ENCODE measurements at places on chromosomes 11 and 22. TPM values are rescaled to one million over a fixed set of nuclear protein-coding genes. Genes with fewer than 3 reads are reported as not detected.

DNA sequence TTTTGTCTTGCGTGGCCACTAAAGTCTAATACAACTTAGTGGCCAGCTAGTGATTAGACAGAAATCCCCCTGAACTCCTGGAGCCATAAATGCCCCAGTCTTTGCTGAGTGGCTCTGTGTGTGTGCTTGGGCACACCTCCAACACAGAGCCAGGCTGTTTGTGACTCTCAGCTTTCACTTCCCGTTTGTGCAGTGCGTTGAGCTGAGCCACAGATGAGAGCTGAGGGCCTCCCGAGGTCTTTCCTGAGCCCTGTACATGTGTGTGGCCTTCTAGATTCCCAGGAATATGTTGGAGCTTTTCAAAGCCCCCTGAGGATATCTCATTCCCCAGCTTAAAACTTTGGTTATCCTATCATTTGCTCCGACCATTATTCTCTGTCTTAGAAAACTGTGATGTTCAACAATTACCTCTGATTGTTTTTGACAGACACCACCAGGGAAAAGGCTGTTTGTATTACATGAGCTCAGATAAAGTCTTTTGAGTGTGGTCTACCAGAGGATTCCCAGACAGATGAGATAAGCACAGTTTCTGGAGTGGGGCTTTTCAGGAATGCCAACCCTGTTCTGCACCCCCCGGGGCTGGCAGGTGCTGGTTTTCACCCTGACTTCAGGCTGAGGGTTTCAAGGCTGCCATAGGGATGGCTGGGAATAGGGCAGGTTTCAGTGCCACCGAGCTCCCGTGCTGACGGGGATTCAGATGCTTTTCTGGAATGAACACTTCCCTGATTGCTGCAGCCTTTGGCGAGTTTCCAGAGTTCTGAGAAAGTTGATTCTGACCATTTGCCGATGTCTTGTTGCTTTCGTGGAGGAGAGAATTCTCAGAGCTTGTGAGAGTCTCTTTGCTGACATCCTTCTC lies 23.8 kb downstream of the IGHMBP2 start:
- peaks cover 11% of the 10 kb centered on the region for H3K4me1 ChIP-seq
- no peak overlapping the region for H3K4me3 ChIP-seq
- H3K36me3 ChIP-seq, result peaks cover 88% of the 10 kb centered on the region
- H3K27ac ChIP-seq, result peak overlapping the region; percentile 35
- DNase-seq, result peak; percentile 69

DNA sequence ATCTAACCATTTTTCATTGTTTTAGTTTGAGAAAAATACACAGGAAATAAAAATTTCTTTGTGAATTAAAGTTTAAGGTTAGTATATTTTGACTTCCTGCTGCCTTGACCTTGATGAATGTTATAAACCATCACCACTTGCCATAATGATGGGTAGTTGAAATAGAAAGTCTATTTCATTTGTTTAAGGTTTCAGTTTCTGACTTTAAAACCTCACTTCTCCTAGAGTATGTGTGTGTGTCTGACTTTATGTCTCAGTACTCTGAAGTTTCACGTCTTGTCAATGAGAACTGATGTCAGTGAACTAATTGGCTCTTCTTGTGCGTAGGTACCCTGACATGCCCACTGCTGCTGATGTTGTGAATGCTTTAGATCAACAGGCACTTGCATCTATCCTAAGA lies 188.2 kb downstream of the METTL15 start:
- no peaks in the 10 kb centered on the region for H3K4me1 ChIP-seq
- H3K27me3 ChIP-seq, result no peaks in the 10 kb centered on the region
- no peak for DNase-seq
- H3K4me3 ChIP-seq, result no peak overlapping the region
- peaks cover 3% of the 10 kb centered on the region for H3K36me3 ChIP-seq

DNA sequence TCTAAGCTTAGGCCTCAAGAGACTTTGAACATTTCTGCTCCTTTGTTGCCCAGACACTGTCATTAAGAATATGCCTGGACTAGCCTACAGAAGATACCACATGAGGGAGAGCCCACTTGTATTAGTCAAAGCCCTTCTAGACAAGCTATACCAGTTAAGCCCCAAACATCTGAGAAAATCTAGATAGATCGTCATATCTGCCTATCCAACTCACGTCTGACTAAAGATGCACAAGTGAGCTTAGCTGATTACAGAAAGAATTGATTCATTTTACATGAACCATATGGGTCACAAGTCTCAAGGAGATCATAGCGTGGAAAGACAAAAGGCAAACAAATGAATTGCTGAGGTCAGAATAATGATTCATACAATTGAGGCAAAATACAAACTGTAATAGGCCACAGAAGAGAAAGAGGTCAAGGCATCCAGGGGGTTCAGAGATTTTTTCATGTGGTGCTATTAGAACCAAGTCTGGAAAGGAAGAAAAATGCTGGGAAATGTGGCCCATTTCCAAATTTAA lies 1155.5 kb upstream of the TENM4 start:
- H3K4me1 ChIP-seq, result no peaks in the 10 kb centered on the region
- DNase-seq, result no peak
- no peak overlapping the region for H3K27ac ChIP-seq
- no peak overlapping the region for H3K4me3 ChIP-seq

DNA sequence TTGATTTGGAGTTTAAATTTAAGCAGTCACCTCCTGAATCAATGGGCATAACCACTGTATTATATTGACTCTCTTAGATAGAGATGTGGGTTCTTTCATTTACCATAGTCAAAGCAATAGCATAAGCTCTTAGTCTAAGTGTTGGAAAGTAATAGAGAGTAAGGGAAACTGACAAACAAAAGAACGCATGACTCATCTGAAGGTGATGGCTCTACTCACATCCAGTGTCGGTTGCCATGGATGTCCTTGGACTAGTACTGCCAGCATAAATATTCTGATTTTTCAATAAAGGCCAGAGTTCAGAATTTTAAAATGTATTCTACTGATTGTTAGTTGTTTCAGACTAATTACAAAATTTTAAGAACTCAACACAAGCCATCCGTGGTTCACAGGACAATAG lies 444.9 kb upstream of the DDI1 start:
- no peaks in the 10 kb centered on the region for H3K27me3 ChIP-seq
- H3K4me1 ChIP-seq, result no peaks in the 10 kb centered on the region
- no peaks in the 10 kb centered on the region for H3K36me3 ChIP-seq
- H3K27ac ChIP-seq, result no peak overlapping the region
- no peak overlapping the region for H3K4me3 ChIP-seq

GRCh38 chr11:132840660-132841059 lies 691.6 kb downstream of the OPCML start:
- H3K36me3 ChIP-seq, result no peaks in the 10 kb centered on the region
- no peak overlapping the region for H3K27ac ChIP-seq
- no peak overlapping the region for H3K4me3 ChIP-seq
- no peak for DNase-seq

GRCh38 chr22:42021571-42021970 lies 23.0 kb downstream of the WBP2NL start:
- H3K4me3 ChIP-seq, result no peak overlapping the region
- no peaks in the 10 kb centered on the region for H3K27me3 ChIP-seq
- no peak overlapping the region for H3K27ac ChIP-seq
- DNase-seq, result no peak
- H3K4me1 ChIP-seq, result no peaks in the 10 kb centered on the region

DNA sequence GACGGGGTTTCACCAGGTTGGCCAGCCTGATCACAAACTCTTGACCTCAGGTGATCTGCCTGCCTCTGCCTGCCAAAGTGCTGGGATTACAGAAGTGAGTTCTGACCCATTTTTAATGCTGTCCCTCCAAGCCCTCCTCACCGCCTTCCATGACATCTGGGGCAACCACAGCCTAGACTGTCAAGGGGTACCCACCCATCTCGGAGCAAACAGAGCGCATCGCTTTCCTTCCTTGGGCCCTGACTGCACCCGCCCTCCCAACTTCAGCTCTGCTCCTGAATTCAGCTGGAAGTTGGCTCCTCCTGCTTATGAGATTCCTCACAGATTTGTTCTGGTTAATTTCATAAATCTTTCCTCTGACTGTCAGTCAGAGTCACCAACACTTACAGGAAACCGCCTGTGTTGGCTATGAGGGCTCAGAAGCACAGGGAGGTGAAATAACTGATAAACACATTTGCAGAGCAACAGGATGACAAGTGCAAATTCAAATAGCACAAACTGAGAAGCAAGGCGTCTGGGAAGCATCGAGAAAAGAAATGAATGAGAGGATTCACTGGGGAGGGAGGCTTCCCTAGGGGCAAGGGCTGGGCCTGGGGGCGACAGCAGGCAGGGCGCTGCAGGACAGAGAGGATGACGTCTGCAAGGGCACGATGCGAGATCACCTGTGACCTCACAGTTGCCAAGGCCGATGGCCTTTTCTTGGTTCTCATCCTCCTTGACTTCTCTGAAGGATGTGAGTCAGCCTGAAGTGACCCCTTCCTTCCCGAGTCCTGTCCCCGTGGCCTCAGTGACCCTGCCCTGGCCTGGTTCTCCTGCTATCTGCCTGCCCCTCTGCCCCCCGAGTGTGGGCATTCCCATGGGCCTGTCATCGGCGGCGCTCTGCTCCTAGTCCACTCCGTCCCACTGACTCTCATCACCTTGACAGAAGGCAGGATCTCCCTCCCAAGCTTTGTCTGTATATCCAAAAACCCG lies 6.1 kb downstream of the IFT27 start:
- H3K36me3 ChIP-seq, result peaks cover 42% of the 10 kb centered on the region
- H3K4me3 ChIP-seq, result no peak overlapping the region
- no peaks in the 10 kb centered on the region for H3K4me1 ChIP-seq
- H3K27ac ChIP-seq, result no peak overlapping the region

DNA sequence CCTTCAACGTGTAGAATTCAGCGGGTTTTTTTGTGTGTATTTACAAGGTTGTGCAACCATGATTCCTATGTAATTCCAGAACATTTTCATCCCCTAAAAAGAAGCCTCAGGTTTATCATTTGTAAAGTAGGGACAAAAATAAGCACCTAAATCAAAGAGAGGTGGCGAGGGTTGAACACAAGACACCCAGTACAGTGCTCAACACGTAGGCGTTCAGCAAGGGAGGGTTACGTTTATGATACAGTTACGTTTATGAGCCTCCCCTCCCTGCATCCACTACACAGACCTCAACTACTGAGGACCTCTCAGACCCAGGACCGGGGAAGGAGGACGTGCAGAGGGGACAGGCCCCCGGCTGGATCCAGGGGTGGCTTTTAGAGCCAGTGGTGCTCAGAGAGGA lies 44.7 kb downstream of the FLRT1 start:
- H3K4me1 ChIP-seq, result peaks cover 65% of the 10 kb centered on the region
- no peak overlapping the region for H3K27ac ChIP-seq
- no peak overlapping the region for H3K4me3 ChIP-seq
- H3K36me3 ChIP-seq, result no peaks in the 10 kb centered on the region

GRCh38 chr11:41334007-41334933 lies 125.2 kb downstream of the LRRC4C start:
- H3K4me3 ChIP-seq, result no peak overlapping the region
- H3K4me1 ChIP-seq, result no peaks in the 10 kb centered on the region
- no peaks in the 10 kb centered on the region for H3K36me3 ChIP-seq
- H3K27me3 ChIP-seq, result no peaks in the 10 kb centered on the region
- DNase-seq, result no peak

The OR6T1 gene
- polyA plus RNA-seq, result not detected

The SYT12 gene
- 0.07 TPM for polyA plus RNA-seq

Measured in muscle of leg (tissue), 16 donors.